ENCODE measurements at places on chromosomes 1 and 21.

DNA sequence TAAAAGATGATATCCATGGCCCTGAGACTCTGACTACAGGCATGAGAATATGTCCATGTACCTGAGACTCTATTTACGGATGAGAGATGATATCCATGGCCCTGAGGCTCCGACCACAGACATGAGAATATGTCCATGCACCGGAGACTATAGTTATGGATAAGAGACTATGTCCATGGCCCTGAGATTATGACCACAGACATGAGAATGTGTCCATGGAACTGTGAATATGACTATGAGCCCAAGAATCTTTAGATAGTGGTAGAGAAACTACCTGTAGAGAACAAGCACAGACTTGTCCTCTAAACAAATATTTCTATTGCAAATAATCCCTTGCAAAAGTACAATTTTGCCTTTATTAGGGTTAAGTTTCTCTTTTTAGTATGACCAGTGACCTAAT is 263.2 kb downstream of the PCP4 start:
- DNase-seq = no peak

DNA sequence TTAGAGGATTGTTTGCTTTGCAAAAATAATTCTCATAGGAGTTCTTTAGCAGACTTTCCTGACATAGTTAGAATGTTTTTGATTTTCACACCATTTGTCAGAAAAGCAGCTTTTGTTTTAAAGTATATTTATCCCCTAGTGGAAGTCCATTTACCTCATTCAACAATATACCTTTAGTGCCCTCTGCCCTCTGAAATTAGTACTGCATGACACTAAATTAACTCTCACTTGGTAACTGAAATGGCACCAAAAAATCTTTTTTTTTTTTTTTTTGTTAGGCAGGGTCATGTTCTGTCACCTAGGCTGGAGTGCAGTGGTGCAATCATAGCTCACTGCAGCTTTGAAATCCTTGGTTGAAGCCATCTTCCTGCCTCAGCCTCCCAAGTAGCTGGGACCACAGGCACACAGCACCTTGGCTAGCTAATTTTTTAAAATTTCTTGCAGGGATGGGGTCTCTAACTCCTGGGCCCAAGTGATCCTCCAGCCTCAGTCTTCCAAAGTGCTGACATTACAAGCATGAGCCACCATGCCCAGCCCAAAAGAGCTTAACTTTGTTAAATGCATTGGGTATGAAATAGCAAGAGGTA is 13.6 kb downstream of the LRRC42 start:
- no peak for DNase-seq

DNA sequence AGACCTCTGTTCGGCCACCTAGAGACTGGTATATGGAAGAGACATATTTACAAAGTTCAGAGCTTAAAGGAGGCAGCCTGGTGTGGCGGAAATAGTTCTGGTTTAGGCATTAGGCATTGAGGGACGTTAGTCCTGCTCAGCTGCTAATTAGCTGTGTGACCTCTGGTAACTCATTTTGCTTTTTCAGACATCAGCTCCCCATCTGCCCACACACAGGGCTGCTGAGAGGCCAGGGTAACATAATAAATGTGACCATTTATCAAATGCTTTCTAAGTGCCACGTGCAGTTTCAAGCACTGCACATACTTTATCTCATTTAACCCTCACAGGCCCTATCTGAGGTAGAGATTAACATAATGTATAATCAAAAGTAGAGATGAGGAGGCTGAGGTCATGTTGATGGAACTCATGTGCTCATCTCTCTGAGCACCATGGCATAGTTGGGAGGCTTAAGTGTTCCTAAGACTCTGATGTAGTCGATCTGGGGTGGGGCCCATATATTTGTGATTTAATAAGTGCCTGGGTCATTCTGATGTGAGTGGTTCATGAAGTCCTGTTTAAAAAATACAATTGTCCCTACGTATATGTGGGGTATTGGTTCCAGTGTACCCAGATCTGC is 267.2 kb upstream of the PLXNA2 start:
- no peak for DNase-seq

DNA sequence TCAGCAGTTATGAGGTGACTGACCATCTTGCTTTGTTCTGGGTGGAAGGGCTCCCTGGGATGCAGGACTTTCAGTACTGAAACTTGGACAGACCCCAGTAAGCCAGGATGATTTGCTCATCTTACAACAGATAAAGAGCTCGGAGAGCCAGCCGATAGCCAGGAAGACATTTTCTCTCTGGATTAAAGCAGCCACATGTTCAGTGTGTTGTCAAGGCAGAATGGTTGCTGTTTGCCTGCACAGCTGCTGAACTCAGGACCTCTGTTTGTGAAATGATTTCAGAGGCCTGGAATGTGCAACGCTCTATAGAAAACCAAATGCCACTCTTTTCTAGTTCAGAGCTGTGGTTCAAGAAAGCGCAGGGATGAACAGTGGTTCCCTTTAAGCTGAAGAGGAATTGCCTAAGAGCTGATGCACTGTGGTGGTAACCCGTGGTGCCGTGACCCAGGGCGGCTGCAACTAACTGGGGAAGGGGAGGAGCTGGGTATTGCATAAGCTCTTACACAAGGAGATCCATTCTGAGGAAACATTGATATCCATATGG is 40.7 kb downstream of the CASQ2 start:
- DNase-seq = peak; percentile 51

DNA sequence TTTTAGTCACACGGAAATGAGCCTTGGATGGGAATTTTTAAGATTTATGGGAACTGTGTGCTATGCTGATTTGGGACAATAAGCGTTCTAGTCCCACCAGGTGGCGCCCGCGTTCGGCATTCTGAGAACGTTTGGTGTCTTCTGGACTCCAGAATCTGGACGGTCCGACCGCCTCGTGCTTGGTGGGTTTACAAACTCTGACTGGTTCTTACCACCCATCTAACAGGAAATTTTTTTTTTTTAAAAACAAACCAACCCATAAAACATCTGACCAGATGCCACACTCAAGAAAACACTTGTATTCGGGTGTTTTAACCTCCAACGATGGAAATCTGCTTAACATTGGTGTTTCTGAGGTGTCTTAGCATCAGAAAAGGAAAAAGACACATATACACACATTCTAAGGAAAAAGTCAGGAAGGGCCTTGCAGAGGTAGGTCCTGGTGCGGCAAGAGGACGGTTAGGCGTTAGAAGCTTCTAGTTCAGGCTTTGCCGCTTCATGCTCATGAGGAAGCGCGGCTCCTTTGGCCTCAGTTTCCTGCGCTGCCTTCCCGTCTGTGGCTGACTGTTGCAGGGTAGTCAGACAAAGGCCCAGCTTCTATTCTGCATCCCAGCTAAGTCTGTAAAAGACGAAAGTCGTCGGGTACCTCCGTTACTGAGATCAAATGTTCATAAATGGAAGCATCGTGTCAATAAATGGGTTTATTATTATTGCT is 814 bp upstream of the DYRK3 start:
- peak; percentile 97 for DNase-seq

- no peak for DNase-seq
Observed at GRCh38 chr1:11519629-11520031, 40.7 kb downstream of the DISP3 start.

DNA sequence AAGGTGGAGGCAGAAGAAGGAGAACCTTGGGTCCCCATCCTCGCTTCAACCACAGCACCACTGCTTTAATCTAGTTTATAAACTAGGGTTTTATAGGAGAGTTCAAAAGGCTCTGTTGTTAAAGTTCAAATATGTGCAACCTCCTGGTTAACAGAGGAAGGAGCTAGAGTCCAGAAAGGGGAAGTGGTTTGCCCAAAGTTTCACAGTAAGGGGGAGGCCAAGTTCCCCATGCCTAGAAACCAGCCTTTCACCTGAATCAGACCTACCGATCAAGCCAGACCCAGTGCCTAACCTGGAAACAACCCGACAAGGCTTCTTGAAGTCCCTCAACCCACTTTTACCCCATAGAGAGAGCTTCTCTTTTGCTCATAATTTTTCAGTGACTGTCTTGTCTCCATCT is 106.5 kb downstream of the PLPP3 start:
- no peak for DNase-seq

DNA sequence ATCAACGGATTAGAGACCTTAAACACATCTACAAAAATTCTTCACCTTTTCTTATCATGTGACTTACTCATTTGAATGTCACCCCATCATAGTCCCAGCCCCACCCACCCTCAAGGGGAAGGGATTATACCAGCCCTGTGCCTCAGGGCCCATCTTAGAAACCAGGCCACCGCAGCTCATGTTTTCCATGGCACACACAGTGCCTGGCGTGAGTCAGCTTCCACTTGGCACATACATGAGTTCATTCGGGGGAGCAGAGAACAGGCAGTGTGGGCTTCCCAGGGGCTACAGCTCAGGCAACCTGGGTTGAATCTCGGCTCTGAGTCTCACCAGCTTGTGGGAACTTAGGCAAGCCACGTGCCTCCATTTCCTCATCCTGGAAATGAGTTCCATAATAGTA is 310.6 kb downstream of the NPHP4 start:
- no peak for DNase-seq

DNA sequence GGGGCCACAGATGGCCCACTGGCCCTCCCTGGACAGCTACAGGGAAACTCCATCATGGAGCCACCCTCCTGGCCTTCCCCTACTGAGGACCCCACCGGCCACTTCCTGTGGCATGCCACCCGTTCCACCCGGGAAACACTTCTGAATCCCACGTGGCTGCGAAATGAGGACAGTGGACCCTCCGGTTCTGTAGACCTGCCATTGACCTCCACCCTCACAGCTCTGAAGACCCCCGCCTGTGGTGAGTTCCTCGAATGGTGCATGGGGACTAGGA is 40.3 kb downstream of the UMODL1 start:
- no peak for DNase-seq

- no peak for DNase-seq
Observed at GRCh38 chr1:174414203-174414602, 33.6 kb upstream of the GPR52 start.

DNA sequence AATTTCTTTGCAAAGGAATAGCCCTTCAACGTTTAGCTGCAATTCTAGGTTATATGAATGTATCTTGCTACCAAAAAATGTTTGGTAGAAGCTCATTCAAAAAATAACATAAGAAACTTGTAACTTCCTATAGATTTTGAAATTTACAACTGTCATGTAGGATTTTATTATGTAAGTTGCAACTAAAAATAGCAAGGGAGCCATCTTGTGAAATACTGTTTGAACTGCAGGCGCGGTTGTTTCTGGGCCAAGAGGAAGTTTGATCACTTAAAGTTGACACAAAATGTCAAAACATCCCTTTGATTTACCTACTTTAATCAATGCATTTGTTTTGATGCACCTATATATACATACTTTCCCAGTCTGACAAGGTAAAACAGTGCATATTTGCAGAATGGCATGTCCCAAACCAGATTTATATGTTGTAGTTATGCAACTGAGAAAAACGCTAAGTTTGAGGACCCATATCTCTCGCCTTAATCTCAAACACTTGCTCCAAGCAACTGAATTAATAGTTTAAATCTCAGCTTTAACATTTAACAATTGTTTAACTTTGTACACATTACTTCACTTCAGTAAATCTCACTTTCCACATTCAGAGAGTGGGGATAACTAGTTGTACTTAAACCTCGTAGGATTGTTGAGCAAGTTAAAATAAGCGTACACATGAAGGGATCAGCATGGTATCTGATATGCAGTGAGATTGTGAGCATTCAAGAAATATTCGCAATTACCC is 63.9 kb downstream of the KCNK2 start:
- peak; percentile 20 for DNase-seq

- DNase-seq = no peak
Observed at GRCh38 chr1:35350872-35351271, 82.4 kb downstream of the ZMYM4 start.

GRCh38 chr1:156114101-156114918 is at the start of gene LMNA:
LMNA (plus strand) TSS chr1:156114711; CDS start chr1:156114919, 208 bp downstream.
- DNase-seq = peak; percentile 95
